ENCODE measurements at places on chromosomes 2 and 18. TPM values are rescaled to one million over a fixed set of nuclear protein-coding genes. Genes with fewer than 3 reads are reported as not detected.

GRCh38 chr2:217832115-217832514 is 170.7 kb downstream of the TNS1 start:
- no peak for DNase-seq

The LYPD6B gene
- total RNA-seq = 35.7 TPM

GRCh38 chr2:111659361-111660333 is 224.3 kb downstream of the ANAPC1 start:
- peak; percentile 41 for DNase-seq

The RSAD2 gene
- total RNA-seq = not detected

DNA sequence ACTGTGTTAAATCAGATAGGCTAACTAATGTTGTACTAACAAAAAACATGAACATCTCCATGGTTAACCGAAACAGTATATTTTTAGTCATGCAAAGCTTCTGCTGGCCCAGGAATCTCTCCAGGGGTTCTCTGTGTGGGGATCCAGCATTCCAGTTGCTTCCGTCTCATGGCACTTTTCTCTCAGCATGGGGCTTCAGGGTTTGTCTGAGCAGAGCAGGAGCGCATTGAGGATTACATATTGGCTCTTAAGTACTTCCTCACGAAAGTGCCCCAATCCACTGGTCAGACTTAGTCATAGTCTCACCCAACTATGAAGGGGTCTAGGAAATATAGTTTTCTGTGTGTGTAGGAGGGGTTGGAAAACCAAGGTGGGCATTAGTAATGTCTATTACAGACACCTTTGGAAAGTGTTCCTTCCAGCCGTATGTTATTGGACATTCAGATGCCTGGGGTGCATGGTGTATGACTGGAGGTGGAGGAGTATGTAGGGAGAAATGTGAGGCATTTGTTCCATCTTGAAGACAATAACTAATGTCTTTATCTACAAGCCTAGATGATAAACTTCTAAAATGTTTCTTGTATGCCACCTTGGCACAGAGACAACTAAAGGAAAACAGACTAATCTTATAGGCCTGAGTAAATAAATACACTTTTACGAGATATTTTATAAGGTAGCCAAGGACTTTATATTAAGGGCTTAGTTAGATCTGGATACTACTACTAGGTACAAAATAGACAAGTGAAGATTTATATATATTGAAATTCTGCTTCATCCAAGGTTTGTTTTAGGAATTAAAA is 123.8 kb upstream of the ZEB2 start:
- no peak for DNase-seq

- no peak for DNase-seq
Observed at GRCh38 chr2:208269091-208269490, 3.0 kb downstream of the PIKFYVE start.

The CPLX4 gene
- not detected for total RNA-seq

Data from SJSA1 (cell line).